ENCODE measurements at places on chromosomes 1 and 21.

- DNase-seq = peak; percentile 45
Measured at GRCh38 chr1:48916130-48917069, 139.7 kb upstream of the BEND5 start.

GRCh38 chr1:145751491-145752037, 32.3 kb downstream of the CD160 start:
- no peak for DNase-seq

GRCh38 chr1:96478228-96478627, 243.4 kb upstream of the PTBP2 start:
- no peak for DNase-seq

- DNase-seq = no peak
Measured at GRCh38 chr1:62237950-62238374, 43.3 kb downstream of the L1TD1 start.

DNA sequence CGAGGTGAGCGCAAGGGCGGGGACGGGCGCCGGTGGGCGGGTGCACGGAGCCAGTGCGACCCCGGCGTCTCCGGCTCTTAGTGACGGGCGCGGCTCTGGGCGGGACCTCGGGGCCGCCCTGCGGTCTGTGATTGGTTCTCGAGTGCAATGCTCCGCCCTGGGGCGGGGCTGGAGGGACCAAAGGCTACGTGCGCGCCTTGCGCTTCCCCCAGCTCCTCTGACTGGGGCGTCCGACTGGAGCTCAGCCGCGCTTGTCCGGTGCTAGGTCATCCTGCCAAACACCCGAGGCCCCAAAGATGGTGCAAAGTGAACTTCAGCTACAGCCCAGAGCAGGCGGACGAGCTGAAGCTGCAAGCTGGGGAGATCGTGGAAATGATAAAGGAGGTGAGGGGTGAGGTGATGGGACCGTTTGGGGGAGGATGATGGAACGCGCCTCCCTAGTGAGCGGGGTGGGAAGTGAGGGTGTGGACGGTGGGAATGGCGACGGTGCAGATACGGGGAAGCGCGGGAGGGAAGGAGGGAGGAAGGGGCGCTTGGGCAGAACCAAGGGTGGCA, 811 bp downstream of the SH3D21 start:
- peak; percentile 99 for DNase-seq

GRCh38 chr21:34857122-34857713, 188.4 kb downstream of the CLIC6 start:
- DNase-seq = no peak

DNA sequence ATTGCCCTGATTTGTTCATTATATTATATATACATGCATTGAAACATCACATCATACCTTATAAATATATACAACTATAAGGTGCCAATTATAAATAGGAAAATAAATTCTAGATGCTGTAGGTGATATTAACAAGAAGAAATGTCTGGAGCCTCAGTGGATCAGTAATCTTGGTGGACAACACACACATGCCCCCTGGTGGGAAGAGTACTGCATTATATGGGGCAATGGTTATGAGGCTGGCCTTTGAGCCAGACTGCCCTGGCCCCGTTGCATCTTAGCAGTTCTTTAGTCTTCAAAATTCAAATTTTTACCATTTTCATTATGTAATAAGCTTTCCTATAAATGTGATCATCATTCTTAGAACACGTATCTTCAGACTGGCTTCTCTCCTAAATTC, 335.0 kb upstream of the GREM2 start:
- peak; percentile 70 for DNase-seq

GRCh38 chr1:7636795-7637526, 134.1 kb upstream of the VAMP3 start:
- no peak for DNase-seq

- no peak for DNase-seq
Measured at GRCh38 chr1:100178091-100178490, at the start of gene LRRC39. Gene LRRC39, minus strand, starts transcription at chr1:100178256. Its CDS starts 9,740 bp downstream, at chr1:100168516.

- DNase-seq = no peak
Measured at GRCh38 chr1:76240316-76240715, 165.8 kb downstream of the ST6GALNAC3 start.

- peak; percentile 63 for DNase-seq
Measured at GRCh38 chr1:177340601-177341067, 169.9 kb downstream of the BRINP2 start.

DNA sequence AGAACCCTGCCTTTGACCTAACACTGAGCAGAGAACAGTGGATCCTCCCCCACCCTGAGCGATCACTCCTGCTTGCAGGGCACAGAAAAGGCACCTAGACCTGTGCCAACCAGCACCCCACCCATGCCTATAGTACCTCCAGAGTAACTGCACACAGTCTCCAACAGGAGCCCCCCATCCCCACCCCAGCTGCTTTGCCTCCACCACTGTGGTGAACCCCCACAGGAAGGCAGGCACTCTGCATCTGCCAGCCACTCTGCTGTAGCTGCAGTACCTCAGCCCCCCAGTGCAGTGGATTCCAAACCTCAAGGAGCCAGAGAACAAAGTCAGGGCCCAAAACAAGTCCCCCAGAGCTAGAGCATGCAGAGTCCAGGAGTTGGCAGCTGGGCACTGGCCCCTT, 10.7 kb downstream of the SPATC1L start:
- no peak for DNase-seq

DNA sequence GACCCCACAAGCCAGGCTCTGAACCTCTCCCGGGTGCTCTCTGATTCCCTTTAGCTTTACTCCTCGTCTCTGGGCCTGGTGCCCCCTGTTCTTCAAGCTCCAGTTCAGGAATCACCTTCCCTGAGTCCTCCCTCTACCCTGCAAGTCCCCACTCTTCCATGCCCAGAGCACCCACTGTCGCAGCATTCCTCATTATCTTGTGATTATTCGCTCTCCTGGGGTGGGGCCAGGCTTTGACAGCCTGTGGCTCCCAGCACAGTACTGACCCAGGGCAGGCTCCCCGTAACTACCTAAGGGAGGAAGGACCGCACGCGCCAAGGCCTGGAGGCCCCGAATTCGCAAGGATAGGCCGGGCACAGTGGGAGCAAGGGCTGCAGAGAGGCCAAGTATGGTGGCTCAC, 734 bp upstream of the C1orf210 start:
- no peak for DNase-seq

DNA sequence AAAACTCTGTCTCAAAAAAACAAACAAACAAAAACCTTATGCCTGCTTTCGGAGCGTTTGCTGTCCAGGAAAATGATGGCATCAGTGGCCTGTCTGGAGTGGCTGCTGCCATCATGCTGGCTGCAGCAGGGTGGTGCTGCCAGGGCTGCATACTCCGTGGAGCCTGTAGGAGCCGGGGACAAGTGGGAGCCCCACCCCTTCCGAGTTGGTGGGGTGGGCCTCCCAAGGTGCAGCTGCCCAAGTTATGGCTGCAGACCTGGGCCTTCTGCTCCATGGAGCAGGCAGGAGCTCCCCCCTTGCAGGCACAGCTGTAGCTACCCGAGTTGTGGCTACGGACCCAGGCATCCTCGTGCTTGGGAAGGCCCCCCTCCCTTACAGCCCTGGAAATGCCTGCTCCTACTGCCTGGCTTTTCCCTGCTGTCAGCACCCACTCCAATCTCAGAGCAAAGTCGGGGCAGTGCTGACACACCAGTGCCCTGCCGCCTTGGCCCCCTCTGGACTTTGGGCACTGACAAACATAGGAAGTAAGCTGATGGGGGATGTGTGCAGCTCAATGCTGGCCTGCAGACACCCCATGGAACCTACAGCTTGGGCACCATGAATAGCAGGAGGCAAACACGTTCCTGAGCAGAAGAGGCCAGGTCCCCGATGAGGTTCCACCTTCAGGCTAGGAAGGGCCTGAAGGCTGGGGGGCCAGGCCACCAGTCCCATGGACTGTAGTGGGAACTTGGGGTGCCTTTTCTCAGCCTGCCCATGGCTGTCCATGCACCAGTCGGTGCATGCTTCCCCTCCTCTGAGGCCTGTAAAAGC, 60.4 kb downstream of the CC2D1B start:
- DNase-seq = no peak

DNA sequence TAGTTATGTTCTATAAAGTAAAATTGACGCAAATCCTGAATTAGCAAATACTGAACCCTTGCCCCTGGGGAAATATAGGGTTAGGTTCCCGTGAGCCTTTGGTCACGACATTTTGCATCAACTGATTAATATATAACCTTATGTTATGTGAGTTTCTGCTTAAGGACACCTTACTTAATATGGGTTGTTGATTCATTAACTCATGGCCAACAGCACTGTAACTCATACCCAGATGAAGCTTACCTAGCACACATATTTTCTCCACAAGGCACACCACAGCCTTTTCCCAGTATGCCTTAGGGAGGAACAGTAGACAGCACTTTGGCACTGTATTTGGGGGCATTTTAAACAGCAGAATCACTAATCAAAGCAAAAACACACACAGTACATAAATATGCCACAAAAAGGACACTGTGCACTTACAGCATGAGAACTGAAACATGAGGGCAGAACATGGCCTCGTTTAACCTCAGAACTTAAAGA, 15.1 kb downstream of the INAVA start:
- no peak for DNase-seq

DNA sequence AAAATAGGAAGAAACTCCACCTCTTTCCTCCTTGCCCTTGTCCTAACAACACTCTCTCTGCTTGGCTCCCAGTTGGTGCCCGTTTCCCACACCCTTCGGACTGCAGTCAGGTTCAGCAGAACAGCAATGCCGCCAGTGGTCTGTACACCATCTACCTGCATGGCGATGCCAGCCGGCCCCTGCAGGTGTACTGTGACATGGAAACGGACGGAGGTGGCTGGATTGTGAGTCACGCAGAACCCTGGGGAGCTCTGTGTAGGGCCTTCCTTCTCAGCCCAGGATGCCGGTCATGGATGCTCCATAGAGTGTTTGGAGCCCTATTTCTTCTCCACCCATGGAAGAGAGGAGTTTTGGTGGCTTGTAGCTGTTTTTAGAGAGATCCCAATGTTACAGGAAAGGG, 60.9 kb downstream of the TNN start:
- DNase-seq = no peak

Data from HEK293T (cell line).